ENCODE measurements at places on chromosomes 2 and 18.

- DNase-seq, result no peak
These were observed 218.6 kb downstream of the SH3RF3 start for GRCh38 chr2:109347626-109348025.

DNA sequence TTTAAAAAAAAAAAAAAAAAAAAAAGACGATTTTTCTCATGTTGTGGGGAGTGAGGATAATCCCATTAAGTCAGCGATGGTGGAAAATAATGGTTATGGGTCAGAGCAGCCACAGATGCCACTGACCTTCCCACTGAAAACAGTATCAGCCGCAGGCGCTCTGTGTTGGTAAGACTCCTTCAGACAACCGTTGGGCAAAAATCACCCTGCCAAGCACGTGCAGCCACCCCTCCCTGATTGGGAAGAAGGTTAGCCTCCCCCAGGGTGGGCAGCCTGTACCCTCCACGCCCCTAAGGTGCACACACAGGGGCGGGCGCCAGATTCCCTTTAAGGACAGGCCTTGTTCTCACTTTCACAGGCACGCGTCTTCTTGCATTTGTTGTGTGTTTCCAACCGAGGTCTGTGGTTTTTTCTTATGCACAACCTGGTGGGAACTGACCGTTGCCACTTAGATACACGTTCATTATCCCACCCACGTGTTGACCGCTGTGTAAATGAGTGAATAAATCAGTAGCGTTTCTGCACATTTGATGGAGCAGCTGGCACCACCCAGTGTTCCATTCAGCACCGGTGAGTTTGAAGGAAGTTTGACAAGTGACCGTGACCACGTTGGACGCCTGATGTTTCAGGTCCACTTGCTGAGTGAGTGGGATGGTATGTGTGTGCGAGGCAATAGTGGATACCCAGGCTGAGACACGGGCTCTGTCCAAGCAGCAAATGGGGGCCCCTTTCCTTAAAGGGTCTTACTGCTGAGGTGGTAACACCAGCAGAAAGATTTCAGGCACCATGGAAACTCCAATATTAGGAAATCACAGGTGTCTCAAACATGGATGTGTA lies 197.8 kb downstream of the GBX2 start:
- no peak for DNase-seq

DNA sequence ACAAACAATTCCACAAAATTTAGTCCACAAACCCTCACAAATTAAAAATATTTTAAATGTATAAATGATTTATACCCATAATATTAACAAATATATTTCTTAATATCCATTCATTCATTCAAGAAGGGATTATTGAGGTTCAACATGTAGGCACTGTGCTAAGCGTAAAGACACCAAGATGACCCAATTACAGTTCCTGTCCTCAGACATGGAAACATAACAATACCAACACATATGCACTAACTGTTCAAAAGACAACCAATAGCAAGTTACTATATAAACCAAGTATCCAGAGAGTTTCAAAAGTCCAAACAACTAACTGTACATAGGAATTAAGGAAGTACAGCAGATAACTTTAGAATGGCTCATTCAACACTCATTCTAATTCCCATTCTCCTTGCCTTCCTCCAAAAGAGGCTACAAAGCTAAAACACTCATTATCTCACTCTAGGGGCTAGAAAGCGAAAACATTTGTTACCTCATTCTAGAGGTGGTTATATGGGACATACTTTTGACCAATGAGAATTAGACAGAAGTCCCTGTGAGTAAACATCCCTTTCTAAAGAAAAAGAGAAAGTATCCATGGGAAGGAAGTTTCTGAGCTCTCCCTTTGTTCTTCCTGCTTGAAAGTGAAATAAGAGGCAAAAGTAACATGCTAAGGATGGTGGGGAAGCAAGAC lies 292.4 kb downstream of the ZEB2 start:
- DNase-seq, result no peak

- peak; percentile 76 for DNase-seq
These were observed at the start of gene COPS7B for GRCh38 chr2:231786177-231786916. Gene COPS7B, plus strand, starts transcription at chr2:231786445. Its CDS starts 2,126 bp downstream, at chr2:231788571.

DNA sequence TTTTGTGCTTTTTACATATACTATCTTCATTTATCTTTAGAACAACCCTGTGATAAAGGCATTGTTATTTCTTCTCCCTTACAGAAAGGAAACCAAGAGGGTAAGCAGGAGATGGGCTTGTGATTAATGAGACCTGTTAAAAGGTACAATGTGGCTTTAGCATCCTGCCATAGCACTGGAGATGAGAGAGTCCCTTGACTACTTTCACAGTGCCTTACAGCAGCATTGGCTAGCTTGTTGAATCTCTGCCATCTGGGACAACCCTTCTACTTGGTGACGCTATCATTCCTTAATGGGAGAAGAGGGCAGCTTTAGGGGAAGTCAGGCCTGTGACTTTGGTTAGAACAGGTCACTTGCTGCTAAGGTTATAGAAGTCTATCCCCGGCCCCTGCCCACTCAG lies 68.1 kb upstream of the LYPD6B start:
- no peak for DNase-seq

DNA sequence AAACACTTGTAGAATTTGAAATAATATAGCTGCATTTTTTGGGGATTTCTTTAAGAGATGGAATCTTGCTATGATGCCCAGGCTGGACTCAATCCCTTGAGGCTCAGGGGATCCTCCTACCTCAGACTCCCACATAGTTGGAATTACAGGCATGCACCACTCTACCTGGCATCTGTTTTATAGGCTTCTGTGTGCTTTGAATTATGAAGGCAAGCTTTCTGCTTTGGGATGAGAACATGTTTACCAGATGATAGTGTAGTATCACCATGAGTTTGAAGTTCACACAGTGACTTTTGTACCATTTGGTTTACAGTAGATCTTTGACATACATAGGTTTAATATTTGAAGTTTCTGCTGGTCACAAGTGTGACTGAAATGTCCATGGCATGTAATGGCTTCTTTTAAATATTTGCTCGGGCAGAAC lies 10.7 kb downstream of the CNOT11 start:
- DNase-seq, result no peak

- no peak for DNase-seq
These were observed 300.3 kb upstream of the GULP1 start for GRCh38 chr2:187991389-187991788.

Measured in activated naive CD4-positive, alpha-beta T cell (primary cell).